ENCODE measurements at places on chromosomes 6 and 20.

DNA sequence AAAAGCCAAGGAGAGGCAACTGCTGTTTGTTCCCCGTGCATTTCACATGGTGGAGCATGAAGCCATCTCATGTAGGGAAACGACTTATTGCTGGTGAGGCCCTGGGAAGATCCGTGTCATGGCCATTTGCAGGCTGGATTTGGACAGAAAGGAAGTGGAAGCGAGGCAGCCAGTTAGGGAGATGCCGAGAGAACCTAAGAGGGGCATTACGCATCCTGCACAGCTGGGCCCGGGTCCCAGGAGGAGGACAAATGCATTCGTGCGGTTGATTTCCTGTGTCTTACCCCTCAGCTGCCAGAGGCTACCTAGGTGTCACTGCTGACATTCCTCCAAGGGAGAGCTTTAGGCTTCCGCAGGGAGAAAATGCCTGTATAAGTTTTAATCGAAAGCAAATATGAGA, 316.2 kb upstream of the CDYL start:
- DNase-seq: no peak

- no peak for DNase-seq
These were observed 22.7 kb downstream of the SLC16A10 start for GRCh38 chr6:111110036-111110435.

DNA sequence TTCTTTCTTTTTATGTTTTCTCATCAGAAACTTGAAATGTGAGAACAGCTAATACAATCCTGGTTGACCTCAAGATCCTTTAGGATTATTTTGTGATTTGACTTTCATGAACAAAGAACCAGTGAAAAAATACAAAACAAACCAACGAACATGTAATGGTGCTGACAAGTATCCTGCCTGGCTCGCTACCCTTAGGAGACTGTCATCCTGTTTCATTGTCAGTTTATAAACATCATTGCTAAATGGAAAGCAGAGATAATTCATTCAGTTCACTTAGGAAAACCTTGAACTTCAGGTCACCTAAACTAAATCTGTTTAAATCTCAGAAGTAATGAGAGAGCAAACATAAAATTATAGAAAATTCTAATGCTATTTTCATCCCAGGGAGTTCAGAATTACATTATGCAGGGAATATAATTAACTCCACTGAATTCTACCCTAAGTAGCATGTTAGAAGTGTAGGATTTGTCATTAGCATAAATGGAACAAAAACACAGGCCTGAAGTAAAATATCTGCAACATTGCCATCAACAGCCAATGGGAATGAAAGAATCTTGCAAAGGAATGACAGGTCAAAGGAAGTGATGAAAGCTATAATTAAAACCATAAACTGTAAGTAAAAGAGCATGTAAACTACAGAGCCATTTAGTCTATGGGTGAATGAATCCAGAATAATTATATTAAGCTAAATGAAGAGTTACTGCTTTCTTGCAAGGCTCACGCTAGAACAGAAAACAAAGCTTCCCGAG, 401.2 kb upstream of the MANEA start:
- DNase-seq: no peak

GRCh38 chr6:95693108-95693507, 115.8 kb downstream of the MANEA start:
- no peak for DNase-seq

- no peak for DNase-seq
These were observed 33.3 kb downstream of the CPNE5 start for GRCh38 chr6:36805917-36806316.

DNA sequence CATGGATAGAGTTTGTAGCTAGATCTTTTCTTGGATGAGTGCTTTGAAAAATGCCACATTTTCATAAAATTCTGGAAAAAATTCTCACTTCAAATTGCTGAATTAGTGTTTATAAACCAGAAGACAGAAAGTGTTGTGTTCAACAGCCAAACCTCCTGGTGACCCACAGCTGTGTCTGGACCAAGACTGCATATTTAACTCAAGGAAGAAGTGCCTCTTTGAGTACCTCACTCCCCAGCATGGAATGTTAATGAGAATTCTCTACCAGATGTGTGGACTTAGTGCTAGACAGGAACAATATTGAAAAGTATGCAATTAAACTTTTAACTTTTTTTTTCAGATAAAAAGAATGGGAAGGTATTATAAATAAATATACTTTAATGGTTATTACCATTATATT, 609.3 kb downstream of the COL12A1 start:
- no peak for DNase-seq

DNA sequence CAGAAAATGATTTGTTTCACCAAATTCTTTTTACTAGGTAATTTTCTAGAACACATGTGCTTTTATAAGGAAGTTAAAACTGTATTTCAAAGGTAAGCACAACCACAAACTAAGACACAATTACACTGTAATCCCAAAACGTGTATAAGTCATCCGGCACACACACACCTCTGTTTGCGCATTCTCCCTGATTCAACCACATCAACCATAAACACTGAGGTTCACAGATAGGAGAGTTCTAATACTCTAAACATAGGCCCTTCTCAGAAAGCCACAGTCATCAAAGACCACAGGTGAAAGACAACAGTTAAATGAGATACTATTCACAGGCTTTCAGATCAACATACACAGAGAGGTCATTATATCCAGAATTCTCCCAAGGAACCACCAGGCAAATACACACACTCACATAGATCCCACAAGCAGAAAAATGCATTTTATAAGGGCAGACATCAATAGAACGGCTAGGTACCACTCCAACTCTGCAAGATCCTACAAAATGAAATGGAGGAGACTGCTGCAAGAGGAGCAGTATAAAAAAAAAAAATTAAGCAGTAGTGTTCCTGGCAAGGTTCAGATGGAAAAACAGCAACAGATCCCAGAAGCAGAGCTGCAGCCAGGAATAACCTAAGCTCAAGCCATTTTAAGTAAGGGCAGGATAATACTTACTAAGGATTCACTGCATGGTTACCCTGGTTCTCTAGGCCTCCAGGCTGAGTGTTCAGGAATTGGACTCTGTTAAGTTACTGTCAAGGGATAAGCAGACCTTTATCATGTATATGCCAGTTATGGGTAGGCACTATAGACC, 6.6 kb upstream of the FBXO9 start:
- no peak for DNase-seq

DNA sequence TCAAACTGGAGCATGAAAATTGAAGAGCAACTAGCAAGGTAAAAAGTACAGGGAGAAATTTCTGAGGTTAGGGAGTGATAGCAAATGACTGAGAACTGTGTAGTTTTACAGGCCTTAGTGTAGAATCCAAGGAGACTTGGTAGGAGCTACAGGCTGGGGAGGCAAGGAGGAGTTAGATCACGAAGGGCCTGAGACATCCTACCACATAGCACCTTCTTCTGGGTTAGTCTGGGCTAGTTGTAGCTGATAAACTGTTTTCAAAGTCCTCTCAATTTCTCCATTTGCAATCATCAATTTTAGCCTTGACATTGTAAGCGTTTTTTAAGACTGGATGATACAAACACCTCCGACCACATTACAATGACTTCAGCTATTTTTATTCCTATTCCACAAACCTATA, 209.7 kb downstream of the TMEM200A start:
- DNase-seq: no peak

GRCh38 chr6:139895205-139895793, 520.9 kb upstream of the CITED2 start:
- DNase-seq: no peak

DNA sequence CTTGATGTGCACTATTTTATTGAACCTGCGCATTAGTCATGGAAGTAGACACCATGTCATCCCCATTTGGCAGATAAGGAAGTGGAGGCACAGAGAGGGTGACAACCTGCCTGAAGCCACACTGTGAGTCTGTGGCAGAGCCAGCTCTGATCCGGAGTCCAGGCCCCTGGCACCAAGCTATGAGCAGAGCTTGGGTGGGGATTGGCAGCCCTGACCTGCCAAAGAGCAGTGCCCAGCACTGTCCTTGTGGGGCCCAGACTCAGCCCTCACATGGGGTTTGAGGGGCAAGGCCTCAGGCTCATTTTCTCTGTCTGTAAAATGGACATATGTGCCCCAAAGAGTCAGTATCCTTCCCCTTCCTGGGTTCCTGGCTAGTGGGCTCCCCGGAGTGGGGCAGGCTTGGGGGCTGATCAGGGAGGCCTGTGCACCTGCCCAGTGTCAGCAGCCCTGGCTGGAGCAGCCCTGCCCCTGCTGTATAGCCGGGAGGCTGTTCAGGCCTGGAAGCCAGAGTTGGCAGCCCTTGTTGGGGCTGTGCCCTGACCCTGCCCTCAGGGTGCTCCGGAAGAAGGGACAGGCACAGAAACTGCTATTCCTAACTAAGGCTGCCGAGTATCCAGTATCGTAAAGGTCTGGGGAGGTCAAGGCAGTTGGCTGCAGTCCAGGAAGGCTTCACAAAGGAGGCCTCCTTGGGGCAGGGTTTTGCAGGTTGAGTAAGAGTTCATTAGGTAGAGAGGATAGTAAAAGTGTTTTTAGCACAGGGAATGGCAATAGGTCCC, 38.7 kb downstream of the TGM2 start:
- DNase-seq: peak; percentile 45

DNA sequence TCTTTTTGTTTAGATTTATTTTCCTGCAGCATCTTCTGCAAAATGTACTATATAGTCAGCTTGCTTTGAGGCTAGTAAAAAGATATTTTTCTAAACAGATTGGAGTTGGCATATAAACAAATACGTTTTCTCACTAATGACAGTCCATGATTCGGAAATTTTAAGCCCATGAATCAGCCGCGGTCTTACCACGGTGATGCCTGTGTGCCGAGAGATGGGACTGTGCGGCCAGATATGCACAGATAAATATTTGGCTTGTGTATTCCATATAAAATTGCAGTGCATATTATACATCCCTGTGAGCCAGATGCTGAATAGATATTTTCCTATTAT, 3.2 kb downstream of the FOXC1 start:
- DNase-seq: peak; percentile 43

GRCh38 chr20:49306903-49307620, 29.2 kb upstream of the ZNFX1 start:
- DNase-seq: no peak

- no peak for DNase-seq
These were observed 12.0 kb downstream of the DEFB114 start for GRCh38 chr6:49951926-49952325.

DNA sequence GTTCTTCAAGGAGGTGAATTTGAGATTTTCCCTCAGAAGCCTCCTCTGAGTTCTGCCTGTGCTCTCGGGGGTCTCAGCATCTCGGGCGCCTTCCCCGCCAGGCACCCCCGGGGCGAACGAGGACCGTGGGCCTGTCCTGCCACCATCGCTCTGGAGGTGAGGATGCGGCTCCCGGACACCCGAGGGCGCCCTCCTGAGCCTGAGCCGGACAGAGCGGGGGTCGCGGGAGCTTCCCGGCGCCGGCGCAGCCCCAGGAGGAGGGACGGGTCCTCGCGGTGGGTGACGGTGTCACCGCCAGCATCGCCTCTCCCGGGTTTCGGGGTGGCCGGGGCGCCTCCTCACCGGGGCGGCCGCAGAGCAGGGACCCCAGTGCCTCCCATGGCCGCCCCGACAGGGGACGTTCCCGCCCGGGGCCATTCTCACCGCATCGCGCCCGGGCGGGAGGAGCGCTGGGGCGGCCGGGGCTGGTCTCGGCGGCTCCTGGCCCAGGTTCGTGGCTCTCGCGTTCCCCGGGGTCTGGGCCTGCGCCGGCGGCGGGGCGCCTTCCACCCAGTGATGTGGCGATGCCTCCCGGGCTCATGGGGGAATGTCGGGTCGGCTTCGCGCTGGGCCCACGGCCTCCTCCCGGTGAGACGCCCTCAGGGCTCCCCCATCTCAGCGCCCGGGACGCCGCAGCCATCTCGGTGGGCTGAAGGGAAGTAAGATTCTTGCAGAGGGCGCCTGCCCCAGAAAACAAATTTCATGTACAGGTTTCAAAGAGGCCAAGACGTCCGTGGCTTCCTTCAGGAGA, 210.5 kb downstream of the ERMARD start:
- peak; percentile 59 for DNase-seq

GRCh38 chr20:17129089-17129488, 97.8 kb upstream of the PCSK2 start:
- no peak for DNase-seq

- no peak for DNase-seq
These were observed 2.4 kb upstream of the PKHD1 start for GRCh38 chr6:52089758-52090348.

DNA sequence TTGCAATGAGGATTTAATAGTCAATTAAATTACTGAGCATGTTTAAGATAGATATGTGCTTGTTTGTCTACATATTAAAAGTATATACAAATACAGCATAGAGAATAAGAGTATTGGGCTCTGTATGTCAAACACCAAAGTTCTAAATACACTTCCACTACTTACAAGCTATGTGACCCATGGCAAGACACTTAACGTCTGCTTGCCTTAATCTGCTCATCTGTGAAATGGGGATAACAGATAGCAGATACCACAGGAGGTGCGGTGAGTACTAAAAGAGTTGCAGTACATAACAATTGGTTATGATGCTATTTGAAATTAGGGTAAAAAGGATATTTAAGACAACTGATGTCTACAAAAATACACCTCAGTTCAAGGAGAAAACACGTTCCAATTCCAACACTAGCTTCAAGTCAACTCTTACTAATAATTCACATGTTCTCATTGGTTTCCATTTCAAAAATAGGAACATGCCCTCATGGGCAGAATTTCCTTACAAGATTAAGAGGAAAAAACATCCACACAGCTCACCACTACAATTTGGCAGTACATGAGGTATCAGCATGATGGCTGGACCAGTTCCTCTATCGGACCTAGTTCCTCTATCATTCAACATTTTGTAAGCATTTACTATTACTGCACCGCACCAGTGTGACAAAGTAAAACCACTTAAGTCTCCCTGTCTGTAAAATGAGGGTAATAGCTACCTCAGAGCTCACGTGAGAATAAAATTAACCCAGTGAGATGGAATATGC, 101.1 kb downstream of the SMLR1 start:
- DNase-seq: no peak

DNA sequence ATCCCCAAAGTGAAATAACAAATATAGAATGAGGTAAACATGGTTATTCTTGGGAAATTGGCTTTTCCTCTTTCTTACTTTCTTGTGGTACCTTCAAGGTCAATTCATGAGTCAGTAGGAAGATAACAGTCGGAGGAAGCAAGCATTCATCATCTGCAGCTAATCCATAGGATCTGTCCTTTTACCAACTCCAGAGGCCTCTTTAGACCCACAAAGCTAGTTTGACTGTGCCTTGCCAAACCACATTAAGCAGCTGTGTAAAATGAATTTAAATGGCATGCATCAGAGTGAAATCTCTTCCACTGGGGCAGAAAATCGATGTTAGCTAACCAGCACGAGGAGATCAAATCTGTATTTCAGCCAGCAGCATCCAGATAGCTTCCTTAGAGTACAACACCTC, 171.3 kb downstream of the TMEM242 start:
- no peak for DNase-seq

DNA sequence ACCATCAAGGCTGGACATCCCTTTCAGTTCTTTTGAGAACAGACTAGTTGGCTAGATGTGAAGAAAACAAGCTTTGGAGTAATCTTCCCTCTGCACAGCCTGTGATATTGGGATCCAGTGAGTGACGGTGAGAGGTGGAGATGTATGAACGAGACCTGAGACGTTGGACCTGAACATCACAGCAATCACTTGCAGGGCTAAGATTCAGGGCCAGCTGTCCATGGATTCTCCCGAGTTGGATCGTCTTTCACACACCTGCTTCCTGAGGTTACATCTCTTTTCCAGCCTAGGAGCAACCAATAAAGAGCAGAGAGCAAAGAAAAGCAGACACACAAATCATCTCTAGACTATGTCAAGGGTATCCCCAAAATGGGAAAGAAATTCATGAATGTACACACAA, 30.0 kb upstream of the TMEM14A start:
- no peak for DNase-seq

GRCh38 chr20:10747019-10747418, 73.2 kb upstream of the JAG1 start:
- DNase-seq: no peak
